ENCODE measurements at places on chromosomes 5 and 9.

GRCh38 chr9:87065981-87066380 lies 118.7 kb upstream of the GAS1 start:
- DNase-seq = no peak

GRCh38 chr5:102622262-102622661 lies 123.5 kb upstream of the SLCO6A1 start:
- no peak for DNase-seq

DNA sequence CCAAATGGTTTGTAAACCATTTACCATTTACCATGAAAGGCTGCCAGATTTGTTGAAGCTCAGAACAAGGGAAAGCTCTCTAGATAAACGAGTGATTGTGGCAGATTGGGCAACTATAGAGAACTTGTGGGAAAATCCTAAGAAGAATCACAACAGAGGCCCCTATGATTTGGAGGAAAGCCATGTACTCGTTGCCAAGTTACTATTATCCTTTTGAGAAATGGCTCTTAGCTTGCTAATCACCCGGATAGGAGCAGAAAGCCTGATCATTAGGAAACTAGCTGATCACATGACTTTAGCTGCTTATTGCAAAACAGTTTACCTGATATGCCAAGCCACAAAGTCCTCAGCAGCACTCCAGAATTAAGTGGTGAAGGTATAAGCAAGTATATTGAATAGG lies 23.5 kb upstream of the ATG10 start:
- DNase-seq = no peak

DNA sequence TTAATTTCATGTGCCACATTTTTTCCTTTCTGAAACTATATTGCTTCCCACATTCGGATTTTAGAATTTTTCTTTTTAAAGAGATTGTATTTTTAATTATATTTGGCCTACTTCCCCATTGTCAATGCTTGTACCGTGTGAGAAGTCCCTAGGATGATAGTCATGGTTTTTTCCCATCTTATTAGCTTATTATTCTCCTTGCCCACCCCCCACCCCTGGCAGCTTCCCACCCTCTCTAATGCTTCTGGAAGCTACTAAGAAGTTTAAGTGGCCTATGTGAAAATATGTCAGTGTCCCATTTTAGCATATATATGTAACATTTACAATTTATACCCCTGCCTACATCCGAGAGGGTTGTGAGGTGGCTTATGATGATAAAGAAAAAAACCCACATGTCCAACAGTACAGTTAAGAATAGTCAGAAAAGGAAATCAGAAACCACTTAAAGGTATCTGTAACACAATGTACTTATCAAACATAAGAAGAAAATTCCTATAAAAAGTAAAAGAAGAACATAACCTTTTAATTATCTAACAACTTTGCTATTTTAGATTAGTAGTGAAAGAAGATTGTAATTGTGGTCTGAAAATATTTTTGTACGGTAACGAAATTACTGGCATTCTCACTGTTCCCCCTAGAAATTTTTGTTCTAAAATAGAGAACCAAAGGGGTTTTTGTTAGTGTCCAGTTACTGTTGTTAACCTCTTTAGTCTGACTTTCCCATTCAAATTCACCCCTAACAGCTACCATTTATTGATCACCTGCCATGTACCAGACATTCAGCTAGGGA lies 62.1 kb downstream of the SLC44A1 start:
- DNase-seq = no peak

DNA sequence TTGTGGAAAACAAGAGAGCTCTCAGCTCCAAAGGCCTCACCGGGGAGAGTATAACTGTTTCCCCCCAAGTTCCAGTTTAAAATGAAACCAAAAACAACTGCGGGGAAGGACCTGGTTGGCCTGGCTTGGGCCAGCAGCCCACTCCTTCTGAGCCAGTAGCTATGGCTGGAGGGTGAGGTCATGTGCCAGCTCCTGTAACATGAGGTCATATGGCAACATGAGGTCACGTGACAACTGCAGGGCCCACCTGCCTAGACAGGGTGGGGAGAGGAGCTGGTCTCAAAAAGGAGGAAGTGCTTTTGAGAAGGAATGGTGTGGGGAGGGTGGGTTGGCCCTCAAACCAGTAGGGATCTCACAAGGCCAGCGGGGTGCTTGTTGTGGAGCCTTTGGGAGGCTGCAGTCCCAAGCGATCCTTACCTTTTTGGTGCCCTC lies 29.3 kb upstream of the CRB2 start:
- no peak for DNase-seq

DNA sequence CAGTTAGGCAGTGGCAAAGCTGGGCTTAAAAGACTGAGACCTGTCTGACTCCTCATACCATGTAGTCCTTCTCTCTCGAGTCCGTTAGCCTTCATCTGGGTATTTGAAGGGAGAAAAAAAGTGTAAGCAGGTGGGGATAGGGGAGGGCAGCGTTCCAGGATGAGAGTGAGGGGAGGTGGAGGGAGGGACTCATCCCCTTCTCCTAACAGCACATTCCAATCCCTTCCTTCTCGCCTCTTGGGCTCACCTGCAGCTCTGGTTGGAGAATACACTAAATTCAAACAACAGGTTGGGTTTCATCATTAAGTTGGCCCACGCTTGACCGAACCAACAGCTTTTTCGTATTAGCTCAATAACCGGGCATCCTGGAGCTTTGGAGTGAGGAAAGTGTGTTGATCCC lies 3.6 kb downstream of the NEURL1B start:
- no peak for DNase-seq

- DNase-seq = no peak
Observed at GRCh38 chr5:67299231-67299735, 102.7 kb upstream of the CD180 start.

- no peak for DNase-seq
Observed at GRCh38 chr5:27788184-27788583, 749.8 kb upstream of the CDH9 start.

DNA sequence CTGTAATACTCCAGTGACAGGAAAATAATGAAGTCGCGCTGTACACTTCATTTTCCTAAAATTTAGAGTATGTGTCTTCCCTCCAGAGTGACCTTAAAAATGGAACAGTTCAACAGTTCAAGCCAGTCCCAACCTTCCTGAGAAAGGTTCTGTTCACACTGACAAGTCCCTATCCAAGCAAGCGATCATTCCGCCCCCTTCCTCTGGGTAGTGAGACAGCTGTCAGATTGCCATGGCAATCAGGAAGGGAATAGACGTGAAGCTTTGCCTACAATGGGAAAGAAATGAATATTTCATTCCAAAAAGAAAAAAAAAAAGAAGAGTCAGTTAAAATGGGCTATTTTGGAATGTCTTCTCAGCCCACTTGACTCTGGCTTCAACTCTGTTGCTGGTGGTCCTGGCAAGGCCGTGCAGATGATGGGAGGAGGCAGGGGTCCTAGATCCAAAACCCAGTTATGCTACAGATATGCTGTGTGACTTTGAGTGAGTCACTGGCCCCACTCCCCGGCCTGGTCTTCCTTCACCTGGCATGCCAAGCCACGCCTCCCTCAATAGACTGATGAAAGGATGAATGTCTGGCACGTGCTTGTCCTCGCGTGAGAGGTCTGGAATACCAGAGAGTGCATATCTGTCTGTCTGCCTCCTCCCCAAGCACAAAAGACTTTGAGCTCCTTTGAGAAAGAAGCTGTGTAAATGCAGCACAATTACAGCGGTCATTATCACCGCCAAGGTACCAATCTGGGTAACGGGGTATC lies 165.8 kb upstream of the WWC1 start:
- no peak for DNase-seq

- DNase-seq = no peak
Observed at GRCh38 chr5:137833463-137833862, 34.2 kb upstream of the MYOT start.

- DNase-seq = no peak
Observed at GRCh38 chr9:102550266-102550665, 444.9 kb upstream of the CYLC2 start.

DNA sequence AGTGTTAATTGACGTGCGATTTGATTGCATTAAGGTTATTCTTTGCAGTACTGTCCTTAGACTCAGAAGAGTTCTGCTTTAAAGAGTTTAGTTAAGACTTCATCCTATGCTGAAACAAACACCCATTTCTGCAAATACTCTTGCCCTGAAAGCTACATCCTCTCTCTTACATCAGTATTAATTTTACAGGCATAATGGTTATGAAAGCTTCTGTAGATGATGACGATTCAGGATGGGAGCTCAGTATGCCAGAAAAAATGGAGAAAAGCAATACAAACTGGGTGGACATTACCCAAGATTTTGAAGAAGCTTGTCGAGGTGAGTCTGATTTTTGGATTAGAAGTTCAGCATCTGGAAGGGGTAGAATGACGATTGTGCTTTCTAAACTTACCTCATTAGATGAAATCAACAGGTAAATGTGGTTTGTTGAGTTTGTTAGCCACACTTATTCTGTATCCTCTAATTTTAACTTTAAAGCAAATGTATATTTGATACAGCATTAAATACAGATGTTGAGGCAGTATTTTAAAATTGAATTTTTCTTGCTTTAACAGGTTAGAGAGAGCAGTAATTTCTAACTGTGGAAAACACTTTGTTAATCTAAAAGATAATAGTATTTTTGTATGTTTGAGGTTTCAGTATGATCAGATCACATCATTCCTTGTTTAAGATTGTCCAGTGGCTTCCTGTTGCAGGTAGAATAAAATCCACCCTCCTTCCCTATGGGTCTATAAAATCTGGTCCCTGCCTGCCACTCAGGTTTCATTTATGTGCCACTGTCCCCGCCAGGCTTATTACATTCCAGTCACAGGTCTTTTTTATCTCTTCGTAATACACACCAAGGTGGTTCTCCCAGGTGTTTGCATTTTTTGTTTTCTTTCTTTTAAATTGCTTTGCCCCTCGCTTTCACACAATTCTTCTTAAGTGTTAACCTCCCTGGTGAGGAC lies 1.3 kb downstream of the NAA35 start:
- DNase-seq = no peak

GRCh38 chr9:125943831-125944230 lies 196.7 kb downstream of the PBX3 start:
- DNase-seq = no peak

DNA sequence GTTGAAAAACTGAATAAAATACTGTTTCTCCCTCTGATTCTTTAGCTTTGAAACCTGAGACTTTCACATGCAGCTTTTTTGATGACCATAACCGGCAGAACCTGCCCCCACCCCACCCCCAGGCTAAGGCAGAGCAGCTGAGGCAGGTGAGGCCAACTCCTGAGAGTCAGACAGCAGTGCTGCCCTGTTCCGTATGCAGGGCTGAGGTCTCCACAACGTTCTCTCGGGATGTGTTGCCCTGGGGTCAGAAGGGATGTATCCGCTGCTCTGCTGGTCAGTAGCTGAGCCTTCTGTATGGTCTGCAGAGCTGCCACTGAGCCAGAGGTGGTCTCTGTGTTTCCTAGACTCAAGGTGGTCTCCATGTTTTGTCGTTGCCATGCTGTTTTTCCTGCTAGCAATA lies 190.5 kb downstream of the AOPEP start:
- DNase-seq = no peak

- no peak for DNase-seq
Observed at GRCh38 chr9:128637656-128638055, 19.0 kb downstream of the DYNC2I2 start.

GRCh38 chr9:34413231-34413852 lies 36.6 kb upstream of the MYORG start:
- DNase-seq = no peak

DNA sequence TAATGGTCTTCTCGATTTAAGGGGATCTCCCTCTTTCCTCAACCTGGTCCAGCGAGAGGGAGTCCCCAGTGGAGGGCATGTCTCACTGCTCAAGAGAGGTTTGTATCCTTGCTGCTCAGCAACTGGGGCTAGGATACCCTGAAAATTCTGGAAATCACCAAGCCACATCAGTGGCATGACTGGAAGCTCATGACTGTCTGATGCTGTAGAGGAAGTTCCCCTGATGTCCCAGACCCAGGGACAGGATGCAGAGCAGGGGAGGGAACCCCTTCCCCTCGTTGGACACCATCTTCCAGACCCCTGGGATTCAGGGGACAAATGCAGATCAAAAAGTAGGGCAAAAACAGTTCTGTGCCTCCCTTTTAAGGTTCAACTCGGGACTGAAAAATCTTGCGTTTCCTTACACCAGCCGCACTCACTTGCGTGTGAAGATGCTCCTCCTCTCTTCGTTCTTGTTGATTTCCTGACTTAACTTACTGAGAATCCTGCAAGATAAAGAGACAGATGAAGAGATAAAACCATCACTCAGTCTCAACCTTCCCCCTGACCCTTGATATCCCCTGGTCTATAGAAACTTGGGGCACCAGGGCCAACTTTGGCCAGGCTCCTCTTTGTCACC lies 22.1 kb downstream of the LCP2 start:
- DNase-seq = no peak

DNA sequence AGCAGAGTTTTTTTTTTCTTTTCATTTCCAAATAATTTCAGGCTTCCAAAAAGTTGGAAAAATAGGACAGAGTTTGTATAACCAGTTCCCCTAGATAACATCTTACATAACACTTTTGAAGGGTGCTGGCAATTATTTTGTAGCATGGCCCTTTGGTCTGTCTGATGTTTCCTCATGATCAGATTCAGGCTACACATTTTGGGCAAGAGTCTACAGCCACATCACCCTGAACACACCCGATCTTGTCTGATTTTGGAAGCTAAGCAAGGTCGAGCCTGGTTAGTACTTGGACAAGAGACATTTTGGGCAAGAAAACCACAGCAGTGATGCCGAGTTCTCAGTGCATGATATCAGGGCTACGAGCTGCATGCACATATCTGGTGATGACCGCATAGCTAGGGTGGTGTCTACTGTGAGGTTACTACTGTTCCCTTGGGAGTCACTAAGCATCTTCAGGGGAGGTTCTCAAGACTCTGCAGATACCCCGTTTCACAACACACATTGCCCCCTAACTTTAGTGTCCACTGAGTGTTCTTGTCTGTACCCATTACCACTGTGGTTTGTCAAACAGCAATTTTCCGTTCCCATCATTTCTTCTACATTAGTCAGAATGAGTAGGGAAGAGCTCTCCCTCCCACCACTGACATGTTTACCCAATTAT lies 86.2 kb downstream of the TTC39B start:
- no peak for DNase-seq

DNA sequence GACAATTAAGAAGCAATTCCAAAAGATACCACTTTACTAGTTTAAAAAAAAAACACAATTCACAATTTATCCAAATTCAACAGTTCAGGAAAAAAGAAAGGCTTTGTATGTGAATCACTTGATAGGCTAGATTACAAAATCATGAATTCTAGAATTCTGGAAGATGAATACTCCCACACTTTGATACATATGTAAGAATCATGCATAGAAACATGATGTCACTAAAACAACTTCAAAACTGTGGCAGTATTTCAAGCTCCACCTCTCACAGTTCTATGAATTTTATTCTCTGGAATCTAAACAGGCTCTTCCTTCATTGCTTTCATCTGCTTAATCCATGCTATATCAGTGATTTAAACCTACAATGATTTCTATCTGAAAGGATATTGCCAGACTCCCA lies 51.0 kb downstream of the GNAQ start:
- no peak for DNase-seq
